ENCODE measurements at places on chromosomes 4 and X.

DNA sequence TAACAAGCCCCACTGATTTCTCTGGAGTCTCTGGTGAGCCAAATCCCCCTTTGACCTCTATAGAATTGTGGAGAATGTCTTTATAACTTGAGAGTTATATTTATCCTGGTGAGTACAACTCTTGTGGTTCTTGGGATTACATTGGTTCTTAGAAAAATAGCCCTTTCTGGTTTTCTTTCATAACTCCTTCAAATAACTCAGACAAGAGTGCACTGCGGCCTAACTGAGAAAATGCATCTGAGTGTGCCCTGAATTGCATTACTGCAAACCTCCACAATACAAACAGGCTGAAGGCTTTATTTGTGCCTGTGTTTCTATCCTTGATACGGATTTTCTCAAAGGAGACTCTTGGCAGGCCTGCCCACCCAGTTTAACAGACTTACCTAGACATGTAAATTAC, 2.7 kb downstream of the BEX3 start:
- no peak for DNase-seq

DNA sequence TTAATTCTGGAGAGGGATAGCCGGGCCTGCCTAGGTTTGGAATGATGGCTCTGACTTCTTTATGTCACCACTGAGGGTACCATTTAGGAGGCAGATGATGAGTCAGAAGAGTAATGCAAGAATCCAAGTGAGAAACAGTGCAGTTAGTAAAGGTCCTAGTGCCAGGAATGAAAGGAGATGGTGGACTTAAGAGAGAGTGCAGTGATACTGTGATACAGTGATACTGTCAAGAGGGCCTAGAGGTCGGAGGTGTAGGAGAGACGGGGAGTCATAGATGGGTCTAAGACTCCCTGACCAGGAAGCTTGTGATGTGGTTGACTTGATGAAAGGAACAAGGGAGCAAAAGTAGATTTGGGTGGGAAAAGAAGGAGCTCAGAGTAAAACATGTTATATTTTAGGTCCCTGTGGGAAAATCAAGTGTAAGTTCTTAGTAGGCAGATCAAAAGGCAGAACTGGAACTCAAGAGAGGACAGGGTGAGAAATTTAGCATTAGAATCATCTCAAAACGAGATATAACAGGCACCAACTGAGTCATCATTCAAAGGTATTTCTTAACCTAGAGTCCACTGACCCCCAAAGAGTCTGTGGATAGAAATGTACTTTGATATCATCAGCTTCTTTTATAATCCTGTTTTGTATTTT, 85.0 kb downstream of the NFKB1 start:
- no peak for DNase-seq

DNA sequence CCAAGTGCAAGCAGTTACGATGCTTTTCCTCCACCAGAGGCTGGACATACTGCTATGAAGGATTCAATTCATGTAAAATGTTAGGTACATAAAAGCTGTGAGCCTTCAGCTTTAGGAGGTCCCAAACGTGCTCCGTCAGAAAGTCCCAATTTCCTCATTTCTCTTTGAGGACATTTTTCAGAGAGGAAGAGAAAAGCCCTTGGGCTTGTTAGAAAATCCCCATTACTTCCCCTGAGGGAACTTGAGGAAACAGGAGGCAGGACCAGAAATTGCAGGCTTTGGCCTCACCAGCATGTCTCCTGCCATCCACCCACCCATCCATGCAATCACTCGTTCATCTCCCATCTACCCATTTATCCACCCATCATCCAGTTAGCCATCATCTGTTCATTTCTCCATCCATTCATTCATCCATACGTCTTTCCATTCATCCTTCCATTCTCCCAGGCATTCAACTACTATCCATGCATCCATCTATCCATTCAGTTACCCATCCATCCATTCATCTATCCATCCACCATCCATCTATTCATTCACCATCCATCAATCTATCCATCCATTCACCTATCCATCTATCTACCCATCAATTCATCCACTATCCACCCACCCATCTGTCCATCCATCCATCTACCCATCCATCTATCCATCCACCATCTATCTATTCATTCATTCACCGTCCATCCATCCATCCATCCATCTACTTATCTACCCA, 223.5 kb downstream of the AFAP1 start:
- no peak for DNase-seq

GRCh38 chr4:113682730-113683537, 78.6 kb downstream of the CAMK2D start:
- DNase-seq: peak; percentile 28

DNA sequence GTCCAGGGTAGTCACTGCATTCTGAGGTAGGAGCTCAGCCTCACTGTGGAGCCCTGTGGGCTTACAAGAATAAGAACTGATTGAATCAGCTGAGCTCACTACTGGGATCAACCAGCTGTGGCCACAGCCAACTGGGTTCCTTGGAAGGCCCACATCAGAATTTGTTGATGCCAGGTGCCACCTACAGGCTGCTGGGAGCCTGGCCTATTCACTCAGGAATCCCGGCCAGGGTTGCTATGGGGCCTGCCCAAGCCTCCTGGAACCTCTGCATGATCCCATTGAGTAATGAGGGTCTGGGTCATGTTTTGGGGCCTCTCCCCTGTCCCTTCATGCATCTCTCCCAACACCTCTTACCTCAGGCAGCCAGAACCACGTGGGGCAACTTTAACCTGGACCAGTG, 53.9 kb upstream of the KIAA1210 start:
- no peak for DNase-seq

GRCh38 chr4:153549405-153549804, 83.2 kb downstream of the TMEM131L start:
- no peak for DNase-seq

GRCh38 chrX:119266364-119266995, 30.4 kb downstream of the PGRMC1 start:
- no peak for DNase-seq

DNA sequence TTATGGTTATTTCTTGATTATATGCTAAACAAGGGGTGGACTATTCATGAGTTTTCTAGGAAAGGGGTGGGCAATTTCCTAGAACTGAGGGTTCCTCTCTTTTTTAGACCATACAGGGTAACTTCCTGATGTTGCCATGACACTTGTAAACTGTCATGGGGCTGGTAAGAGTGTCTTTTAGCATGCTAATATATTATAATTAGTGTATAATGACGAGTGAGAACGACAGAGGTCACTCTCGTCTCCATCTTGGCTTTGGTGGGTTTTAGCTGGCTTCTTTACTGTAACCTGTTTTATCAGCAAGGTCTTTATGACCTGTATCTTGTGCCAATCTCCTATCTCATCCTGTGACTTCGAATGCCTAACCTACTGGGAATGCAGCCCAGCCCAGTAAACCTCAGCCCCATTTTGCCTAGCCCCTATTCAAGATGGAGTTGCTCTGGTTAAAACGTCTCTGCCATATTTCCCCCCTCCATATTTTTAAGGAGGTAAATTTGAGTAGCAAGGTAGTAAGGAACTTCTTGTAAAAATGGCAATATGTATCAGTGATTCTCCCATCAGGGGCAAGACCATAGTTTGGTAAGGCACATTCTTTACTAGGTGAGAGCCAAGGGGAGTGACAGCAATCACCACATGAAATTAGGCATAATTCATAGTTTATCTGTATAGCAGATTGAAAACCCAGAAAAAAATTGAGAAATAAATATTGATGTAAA, 2.6 kb downstream of the CXCL2 start:
- DNase-seq: no peak

GRCh38 chrX:20159797-20160385, 18.3 kb upstream of the EIF1AX start:
- no peak for DNase-seq

GRCh38 chr4:13988353-13989305, 361.1 kb upstream of the BOD1L1 start:
- no peak for DNase-seq

GRCh38 chr4:151573945-151574344, 165.0 kb downstream of the FHIP1A start:
- DNase-seq: no peak

- DNase-seq: no peak
Observed at GRCh38 chr4:17492876-17493275, 19.0 kb downstream of the QDPR start.

DNA sequence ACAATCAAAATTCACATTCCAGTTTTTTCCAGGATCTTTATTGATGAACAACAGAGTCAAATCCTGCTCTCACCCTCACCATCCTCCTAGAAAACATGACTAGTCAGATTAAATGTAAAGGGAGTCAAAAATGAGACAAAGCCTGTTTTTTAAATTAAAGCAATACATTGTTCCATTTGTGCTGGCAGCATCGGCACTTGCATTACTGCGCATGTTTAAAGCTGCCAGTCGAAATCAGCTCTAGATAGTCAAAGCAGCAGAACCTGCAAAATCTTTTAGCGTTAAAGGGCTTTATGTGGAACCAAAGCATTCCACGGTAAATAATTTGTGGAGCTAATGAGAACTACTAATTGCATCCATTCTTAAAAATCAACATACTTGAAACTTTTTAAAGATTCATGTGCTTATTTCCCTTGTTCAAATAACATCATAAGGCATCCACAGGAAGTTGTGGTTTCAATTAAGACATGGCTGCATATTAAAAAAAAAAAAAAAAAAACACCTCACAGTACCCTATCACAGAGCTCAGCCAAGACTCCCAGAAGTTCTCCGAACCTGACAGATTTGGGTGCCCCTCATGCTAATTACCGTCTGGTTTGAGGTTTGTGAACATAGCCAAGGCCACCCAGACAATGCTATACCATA, 82.2 kb downstream of the SH3KBP1 start:
- no peak for DNase-seq

DNA sequence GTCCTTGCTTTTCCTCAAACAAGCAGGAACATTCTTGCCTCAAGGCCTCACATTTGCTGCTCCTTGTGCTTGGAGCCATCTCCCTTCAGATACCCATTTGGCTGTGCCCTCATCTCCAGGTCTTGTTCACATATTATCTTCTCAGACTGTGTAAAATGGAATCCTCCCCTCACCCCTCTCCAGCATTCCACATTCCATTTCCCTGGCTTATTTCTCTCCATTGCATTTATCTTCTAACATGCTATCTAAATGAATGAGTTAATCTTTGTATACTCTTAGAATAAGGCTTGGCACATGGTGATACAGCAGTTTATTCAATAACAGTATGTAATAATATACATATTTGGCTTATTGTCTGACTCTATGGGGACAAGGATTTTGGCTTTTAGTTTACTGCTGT, 8.8 kb upstream of the GALNT7 start:
- no peak for DNase-seq

GRCh38 chrX:542179-542578, 88.4 kb upstream of the SHOX start:
- DNase-seq: no peak

Data from activated T-helper 1 cell treated with Interleukin-2 at 50 U/mL for 16 hours (primary cell).